Activated CD8-positive, alpha-beta memory T cell treated with anti-CD3 and anti-CD28 coated beads, Interleukin-2, amount 50 U/mL, for 48 hours (primary cell): ENCODE measurements at places on chromosomes 4 and X.
A peak's percentile ranks its signal among the peaks of the same experiment; 100 is the strongest.

GRCh38 chrX:13256603-13257002, 63.2 kb downstream of the ATXN3L start:
- DNase-seq: no peak

- no peak for DNase-seq
Observed at GRCh38 chrX:68115371-68115770, 317.9 kb downstream of the OPHN1 start.

DNA sequence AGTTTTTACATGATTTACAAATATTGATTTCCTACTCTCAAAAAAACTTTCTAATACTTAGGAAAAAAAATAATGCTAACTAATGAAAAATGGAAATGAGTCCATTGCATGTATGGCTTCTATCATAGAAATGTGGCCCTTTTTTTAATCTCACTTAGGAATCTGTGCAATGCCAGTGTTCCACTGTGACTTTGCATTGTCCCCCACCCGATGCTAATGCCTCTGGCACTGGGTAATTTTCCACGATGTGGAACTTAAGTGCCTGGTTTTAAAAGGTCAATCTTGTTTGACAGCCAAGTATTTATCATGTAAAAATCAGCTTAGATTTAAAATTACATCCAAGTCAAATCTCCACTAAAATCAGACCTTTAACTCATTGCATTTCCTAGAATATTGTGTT, 53.1 kb downstream of the SPATA4 start:
- DNase-seq: no peak

DNA sequence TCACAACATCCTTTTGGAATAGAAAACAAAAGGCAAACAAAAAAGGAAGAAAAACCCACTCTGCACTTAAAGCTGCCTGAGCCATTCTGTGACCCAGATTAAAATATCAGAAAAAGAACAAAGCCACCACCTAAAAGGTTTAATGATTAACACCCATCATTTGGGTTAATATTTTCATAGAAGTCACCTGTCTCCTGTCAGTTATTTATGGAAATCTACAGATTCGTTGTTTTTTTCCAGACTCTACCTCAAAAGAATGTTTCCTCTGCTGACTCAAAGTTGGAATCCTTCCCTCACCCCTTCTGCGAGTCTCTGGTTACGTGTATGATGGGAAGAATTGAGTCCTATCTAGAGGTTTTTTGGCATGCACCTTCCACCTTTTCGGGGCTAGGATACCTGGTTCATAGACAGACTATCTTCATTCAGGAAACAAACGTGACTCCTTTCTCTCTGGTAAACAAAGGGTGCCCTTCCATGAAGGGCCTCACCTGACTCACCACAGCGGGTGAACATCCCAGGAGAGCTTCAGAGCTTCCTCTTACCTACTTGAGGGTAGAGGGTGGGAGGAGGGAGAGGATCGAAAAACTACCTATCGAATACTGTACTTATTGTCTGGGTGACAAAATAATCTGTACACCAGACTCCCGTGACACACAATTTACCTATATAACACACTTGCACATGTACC, 19.6 kb upstream of the CA5B start:
- DNase-seq: no peak

DNA sequence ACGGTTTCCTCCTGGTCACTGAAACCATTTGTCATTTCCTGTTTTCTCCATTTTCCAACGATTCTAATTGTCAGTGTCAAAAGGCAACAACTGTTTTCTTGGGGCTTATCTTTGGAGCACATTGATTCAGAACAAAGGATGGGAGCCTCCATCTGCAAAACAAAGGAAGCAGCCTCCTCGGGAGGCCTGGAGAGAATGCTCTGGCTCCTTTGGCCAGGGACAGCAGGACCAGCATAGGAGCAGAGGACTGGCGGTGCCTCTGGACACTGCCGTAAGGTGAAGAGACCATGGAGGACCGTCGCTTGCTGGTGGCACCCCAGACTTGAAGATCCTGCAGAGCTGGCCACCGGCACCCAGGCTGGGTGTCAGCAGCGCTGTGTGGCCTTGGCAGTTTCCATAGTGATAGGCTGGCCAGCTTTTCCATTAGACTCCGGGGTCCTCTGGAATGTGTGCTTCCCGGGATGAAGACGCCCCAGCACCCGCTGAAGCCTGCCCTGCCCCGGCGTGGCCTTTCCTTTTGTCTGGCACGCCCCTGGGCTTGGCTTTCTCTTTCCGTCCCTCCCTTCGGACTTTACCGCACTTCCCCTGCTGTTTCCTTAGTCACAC, 61.1 kb upstream of the MTM1 start:
- DNase-seq: no peak

GRCh38 chr4:128711361-128711760, 98.1 kb upstream of the JADE1 start:
- DNase-seq: no peak

GRCh38 chr4:100257567-100257966, 67.3 kb upstream of the DDIT4L start:
- DNase-seq: no peak

DNA sequence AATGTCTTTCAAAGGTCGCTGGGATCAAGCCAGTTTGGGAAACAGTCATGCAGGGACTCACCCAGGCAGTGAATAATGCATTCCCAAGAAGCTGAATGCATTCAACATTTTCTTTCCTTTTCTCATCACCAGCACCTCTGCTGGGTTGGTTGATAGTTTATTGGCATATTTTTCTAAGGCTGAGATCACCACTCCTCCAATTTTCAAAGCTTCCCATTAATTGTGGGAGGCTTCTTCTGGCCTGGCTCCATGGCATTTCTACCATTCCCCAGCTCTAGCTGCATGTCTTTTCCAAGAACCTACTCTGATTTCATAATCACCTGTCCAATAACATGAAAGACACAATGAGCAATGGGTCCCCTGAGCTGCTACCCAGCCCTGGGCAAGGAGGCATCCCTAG, 35.8 kb downstream of the CHRDL1 start:
- no peak for DNase-seq

GRCh38 chr4:32884198-32884597, 2164.0 kb downstream of the PCDH7 start:
- no peak for DNase-seq

DNA sequence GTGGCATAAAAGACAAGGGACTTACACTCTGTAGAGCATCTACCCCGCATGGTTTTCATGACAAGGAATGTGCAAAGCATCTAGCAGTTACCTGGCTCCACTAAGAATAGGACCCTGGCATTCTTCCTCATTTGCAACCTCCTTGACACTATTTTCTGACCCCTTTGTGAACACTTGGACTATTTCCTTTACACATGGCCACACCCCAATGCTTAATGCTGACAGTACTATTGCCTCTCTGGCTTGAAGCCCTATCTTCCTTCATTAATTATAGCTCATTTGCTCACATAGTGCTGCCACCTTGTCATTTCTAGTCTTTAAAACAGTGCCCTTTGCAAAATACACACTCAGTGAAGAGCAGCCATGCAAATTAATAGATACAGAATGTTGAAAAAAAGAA, 226.3 kb upstream of the VCX3A start:
- DNase-seq: no peak

GRCh38 chrX:133068461-133068860, 28.4 kb downstream of the USP26 start:
- no peak for DNase-seq

- peak; percentile 51 for DNase-seq
Observed at GRCh38 chr4:18593297-18594002, 571.9 kb upstream of the LCORL start.

DNA sequence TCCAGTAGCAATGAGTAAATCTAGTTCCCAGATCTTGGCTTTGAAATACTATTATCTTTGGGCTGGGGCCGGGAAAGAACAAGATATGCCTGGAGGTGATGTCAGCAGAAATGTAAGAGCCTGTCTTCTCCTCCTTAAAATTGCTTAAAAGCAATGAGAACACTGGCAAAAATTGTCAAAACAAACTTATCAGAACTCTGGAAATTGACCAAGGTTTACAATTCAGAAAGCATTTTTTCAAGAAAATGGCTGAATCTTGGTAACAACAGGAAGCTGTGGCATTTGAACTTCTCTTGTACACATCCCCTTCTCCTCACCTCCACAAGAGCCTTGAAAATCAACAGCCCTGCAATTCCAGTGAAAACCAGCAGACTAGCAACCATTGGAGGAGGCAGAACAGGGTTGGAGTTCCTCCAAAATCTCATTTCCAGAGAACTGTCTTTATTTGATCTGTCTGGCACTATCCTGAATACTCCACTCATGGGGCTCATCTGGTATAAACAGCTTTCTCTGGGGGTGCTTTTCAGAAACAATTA, 13.5 kb downstream of the TIMP1 start:
- DNase-seq: no peak

DNA sequence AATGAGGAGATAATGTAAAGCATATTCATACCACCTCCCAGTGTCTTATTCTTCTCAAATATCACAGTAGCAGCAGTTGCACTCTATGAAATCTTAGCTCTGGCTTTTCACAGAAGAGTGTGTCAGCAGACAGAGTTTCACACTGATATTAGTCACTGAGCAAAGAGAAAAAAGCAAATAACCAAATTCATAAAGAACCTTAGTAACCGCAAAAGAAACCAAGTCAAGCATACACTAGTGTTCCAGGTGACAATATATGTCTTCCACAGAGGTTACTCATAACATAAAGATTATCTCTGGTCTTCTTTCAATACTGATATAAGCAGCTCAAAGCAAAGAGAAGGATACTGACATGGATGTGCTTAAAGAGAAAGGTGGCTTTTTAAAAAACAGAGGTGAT, 181.7 kb upstream of the EDNRA start:
- DNase-seq: no peak

DNA sequence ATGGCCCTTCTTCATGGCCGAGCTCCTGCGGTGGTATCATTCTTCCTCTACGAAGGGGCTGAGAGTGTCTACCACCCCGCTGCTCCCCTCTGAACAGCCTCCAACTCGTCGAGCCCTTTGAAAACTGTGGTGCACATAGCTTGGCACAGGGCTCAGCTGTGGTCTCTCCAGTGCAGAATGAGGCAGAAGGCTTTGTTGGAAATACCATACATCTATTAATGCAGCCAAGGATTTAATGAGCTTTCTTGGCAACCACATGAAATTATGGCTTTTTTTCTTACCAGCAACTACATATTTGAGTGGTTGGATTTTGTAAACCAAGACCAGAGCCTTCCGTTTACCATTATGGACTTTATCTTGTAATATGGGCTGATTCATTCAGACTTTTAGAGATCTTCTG, 61.7 kb upstream of the CBR4 start:
- DNase-seq: no peak

DNA sequence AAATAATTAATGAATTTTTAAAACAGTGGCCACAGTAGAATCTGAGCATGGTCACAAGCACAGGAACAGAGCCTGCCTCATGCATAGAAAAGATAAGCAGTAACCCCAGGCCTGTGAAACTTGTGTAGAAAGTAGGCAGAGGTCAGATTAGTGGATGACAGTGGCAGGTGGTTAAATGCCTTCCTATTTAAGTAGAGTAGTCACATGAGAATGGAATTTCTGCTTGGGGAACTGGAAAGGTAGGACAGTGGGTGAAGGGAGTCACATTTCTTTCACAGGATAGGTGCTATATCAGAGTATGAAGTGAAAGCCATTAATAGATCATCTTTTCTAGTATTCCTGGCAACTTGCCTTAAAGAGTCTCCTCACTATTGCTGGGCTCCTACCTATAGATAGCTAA, 34.9 kb upstream of the ASB12 start:
- DNase-seq: no peak

DNA sequence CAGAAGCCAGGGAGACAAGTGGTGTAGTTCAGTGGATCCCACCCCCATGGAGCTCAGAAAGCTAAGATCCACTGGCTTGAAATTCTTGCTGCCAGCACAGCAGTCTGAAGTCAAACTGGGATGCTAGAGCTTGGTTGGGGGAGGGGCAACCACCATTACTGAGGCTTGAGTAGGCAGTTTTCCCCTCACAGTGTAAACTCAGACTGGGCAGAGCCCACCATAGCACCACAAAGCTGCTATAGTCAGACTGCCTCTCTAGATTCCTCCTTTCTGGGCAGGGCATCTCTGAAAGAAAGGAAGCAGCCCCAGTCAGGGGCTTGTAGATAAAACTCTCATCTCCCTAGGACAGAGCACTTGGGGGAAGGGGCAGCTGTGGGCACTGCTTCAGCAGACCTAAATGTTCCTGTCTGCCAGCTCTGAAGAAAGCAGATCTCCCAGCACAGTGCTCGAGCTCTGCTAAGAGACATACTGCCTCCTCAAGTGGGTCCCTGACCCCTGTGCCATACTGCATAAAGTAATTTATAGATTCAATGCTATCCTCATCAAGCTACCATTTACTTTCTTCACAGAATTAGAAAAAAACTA, 163.2 kb downstream of the HHIP start:
- no peak for DNase-seq

GRCh38 chr4:31655328-31655727, 935.2 kb downstream of the PCDH7 start:
- DNase-seq: no peak

GRCh38 chr4:111957997-111958396, 187.3 kb upstream of the FAM241A start:
- DNase-seq: no peak

DNA sequence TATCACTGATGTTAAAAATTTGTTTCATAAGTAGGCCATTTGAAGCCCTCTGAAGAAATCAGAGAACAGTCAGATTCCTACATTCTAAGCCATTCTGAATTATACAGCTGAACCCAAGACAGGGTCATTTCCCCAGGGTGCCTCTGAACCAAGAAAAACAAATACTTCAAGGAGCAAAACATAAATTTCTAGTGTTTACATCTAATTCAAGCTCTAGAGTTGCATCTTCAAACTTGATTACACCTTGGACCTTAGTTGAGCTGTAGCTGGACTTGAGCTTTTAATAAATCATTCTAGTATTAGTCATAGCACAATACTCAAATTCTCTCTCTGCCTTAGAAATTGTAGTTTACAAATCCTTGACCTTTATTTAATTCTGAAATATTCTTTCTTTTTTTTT, 87.6 kb upstream of the IL15 start:
- DNase-seq: no peak

DNA sequence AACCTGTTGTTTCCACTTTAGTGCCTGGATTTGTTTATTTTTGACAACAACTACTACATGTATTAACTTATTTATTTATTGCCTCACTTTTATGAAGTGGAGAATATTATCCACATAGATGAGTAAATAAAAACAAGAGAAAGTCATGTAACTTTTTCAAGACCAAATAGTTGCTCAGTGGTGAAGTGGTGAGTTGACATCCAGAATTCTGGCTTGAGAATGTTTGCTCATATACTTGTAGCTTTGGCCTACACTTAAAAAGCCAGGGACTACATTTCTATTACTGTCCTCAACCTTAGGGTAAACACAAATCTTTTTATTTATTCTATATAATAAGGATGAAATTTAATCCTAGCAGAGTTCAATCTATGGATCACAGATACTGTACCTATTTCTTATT, 47.7 kb upstream of the GALNTL6 start:
- DNase-seq: no peak

GRCh38 chr4:108008721-108009120, 19.0 kb downstream of the HADH start:
- DNase-seq: no peak

GRCh38 chr4:184039963-184040383, 134.9 kb downstream of the STOX2 start:
- DNase-seq: peak; percentile 57
